ENCODE measurements at places on chromosomes 11 and 22.

DNA sequence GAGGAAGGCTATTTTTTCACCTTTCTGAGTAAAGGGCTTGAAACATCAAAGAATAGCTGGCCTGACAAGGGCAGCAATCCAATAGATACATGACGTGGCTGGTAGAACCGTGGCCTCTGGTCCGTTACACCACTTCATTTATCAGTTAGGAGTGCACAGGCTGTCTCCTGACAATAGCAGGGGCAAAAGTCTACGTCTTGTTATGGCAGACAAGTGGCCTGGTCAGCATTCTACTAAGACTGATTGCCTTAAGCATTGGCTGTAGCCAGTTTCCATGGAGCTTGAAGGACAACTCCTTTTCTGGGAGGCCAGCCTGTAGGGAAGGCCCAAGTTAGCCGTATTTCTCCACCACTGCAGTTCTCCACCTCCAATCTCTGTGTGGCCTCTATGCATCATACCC is 9.2 kb upstream of the GDPD4 start:
- DNase-seq, result no peak
- no peaks in the 10 kb centered on the region for H3K36me3 ChIP-seq
- H3K27ac ChIP-seq, result no peak overlapping the region
- H3K27me3 ChIP-seq, result no peaks in the 10 kb centered on the region
- no peaks in the 10 kb centered on the region for H3K4me1 ChIP-seq

- H3K27ac ChIP-seq, result no peak overlapping the region
- no peaks in the 10 kb centered on the region for H3K27me3 ChIP-seq
- H3K36me3 ChIP-seq, result no peaks in the 10 kb centered on the region
These were observed 846.4 kb downstream of the DLG2 start for GRCh38 chr11:84780689-84781293.

- no peaks in the 10 kb centered on the region for H3K27me3 ChIP-seq
- H3K36me3 ChIP-seq, result no peaks in the 10 kb centered on the region
- H3K4me1 ChIP-seq, result no peaks in the 10 kb centered on the region
- no peak overlapping the region for H3K4me3 ChIP-seq
- H3K27ac ChIP-seq, result no peak overlapping the region
These were observed 577.2 kb downstream of the LRRC4C start for GRCh38 chr11:40882301-40882700.

GRCh38 chr11:24592360-24592759 is 95.5 kb downstream of the LUZP2 start:
- no peak for DNase-seq
- no peaks in the 10 kb centered on the region for H3K36me3 ChIP-seq
- no peaks in the 10 kb centered on the region for H3K27me3 ChIP-seq
- H3K4me1 ChIP-seq, result no peaks in the 10 kb centered on the region
- no peak overlapping the region for H3K27ac ChIP-seq
- H3K4me3 ChIP-seq, result no peak overlapping the region

GRCh38 chr22:36143066-36143815 is 17.3 kb downstream of the APOL3 start:
- peak; percentile 18 for DNase-seq
- H3K36me3 ChIP-seq, result peaks cover 9% of the 10 kb centered on the region
- peaks cover 6% of the 10 kb centered on the region for H3K4me1 ChIP-seq
- no peak overlapping the region for H3K27ac ChIP-seq
- H3K4me3 ChIP-seq, result no peak overlapping the region

DNA sequence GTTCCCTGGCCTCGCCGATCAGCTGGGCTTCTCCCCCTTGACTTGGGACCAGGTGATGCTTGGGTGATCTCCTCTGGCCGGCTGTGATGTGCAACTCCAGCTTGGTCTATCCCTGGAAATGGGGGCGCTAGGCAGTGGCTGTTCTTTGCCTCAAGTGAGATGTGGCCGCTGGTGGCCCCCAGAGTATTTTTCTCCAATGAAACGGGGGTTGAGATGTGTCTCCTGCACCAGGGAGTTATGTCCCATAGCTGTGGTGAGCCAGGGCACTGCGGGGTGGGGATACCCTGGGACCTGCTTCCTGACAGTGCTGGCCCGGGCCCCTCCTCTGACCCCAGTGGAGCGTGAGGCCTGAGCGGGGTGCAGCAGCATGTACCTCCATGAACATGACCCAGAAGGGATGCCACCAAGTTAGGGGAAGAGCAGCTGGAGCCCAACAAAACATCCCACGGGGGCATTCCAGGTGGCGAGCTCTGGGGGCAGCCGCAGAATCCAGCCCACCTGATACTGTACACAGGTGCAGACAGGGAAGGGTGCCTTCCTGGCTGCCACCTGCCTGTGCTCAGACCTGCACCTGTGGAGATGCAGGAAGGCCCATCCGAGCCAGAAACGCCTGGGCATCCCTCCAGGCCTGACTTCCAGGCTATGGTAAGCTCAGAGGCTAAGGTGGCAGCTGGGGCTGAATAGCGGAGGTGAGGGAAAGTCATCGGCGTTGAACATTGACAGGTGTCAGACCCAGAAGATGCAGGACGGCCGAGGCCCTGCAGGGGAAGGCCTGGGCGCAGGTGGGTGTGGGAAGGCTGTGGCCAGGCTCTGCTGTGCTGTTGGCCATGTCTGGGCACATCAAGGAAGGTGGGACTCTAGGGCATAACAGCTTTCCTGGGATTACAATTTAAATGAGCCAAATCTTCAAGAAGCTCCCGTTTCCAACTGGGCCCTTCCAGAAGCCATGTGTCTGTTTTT is 97.3 kb downstream of the CTTN start:
- no peak overlapping the region for H3K27ac ChIP-seq
- no peaks in the 10 kb centered on the region for H3K36me3 ChIP-seq
- no peaks in the 10 kb centered on the region for H3K4me1 ChIP-seq
- no peak overlapping the region for H3K4me3 ChIP-seq
- no peaks in the 10 kb centered on the region for H3K27me3 ChIP-seq

GRCh38 chr22:27809700-27810608 is 8.4 kb upstream of the MN1 start:
- no peak for DNase-seq
- no peaks in the 10 kb centered on the region for H3K36me3 ChIP-seq
- no peaks in the 10 kb centered on the region for H3K27me3 ChIP-seq
- peak overlapping the region; percentile 72 for H3K27ac ChIP-seq
- no peak overlapping the region for H3K4me3 ChIP-seq
